ENCODE measurements at places on chromosomes 16 and 17.

- DNase-seq: no peak
Measured at GRCh38 chr17:5869041-5869745, 201.0 kb upstream of the WSCD1 start.

- DNase-seq: no peak
Measured at GRCh38 chr16:1810106-1810505, 16.5 kb downstream of the HAGH start.

DNA sequence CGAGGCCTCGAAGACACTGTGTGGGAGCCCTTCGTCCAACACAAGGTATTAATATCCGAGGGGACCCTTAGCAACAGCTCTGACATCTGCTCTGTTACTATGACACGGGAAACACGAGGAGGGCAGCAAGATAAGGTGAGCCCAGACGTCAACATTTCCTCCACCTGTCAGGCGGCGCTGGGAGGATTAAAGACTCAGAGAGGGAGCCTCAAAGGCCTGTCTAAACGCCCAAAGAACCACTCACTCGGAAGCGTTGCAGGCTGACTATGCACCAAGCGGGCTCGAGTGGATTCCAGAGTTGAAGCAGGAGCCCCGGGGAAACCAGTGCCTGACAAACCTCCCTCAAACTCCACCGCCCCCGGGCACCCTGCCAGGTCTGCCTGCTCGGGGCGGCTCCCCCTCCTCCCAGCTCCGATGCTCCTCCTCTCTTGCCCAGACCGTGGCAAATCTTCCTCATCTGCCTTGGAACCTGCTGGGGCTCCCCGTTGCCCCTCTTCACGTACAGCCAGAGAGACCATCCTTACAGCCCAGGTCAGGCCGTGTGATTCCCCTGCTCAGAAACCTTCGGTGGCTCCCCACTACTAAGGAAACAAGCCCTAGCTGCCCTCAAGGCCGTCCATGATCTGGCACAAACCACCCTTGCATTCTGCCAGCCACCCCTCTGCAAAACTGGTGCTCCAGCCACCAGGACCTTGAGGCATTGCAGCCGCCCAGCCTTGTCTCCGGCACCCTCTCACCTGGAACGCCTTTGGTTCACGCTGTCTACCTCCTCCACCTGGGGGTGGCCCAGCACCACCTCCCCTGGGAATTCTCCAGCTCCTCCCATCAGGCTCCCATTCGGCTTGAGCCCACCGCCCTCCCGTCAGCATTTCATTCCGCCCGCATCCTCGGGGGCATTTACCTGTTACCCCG, 16.2 kb downstream of the RPH3AL start:
- DNase-seq: no peak

- no peak for DNase-seq
Measured at GRCh38 chr17:17027442-17028058, 14.7 kb upstream of the MPRIP start.
